Lung (tissue), 17 donors: ENCODE measurements at places on chromosomes 6 and 20.

DNA sequence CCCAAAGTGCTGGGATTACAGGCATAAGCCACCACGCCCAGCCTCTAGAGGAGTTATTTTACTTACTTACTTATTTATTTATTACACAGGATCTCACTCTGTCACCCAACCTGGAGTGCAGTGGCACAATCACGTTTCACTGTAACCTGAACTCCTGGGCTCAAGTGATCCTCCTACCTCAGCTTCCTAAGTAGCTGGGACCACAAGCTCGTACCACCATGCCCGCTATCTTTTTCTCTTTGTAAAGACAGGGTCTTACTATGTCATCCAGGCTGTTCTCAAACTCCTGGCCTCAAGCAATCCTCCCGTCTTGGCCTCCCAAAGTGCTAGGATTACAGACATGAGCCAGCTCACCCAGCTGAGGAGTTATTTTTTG lies 1.6 kb upstream of the TRIB3 start:
- no peak for DNase-seq

- DNase-seq = no peak
Observed at GRCh38 chr20:61800359-61801064, 265.2 kb downstream of the TAF4 start.

- no peak for DNase-seq
Observed at GRCh38 chr6:8195040-8195713, 92.8 kb upstream of the EEF1E1 start.

DNA sequence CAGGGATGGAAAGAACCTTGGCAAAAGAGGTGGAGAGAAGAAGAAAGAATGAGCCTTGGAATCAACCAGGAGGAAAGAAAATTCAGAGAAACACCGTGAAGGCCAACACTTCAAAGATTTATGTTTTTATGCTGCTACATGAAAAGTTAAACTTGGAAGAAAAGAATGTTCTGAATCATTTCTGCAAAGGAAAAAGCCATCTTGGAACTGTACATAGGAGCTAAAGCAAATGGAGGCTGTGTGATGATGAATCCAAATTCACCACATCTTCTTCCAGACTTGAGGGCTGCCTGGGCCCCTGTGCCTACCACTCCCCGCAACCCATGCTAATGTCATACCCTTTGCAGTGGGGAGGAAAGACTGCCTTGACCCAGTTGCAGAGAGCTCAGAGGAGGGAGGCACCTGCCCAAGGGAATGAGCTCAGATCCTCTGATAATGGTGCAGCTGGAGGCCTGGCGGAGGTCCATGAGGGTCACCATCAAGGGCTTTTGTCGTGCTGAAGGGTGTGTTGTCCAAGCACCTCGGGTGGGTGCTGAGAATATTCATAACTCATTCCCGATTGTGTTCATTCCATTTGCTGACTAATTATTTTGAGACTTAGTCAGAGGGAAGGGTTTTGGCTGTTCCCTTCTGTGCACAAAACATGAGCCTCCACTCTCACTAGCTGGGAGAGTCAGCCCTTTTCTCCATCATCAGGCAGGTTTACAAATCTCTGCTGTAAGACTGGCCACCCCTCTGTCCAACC lies 245.8 kb upstream of the JAG1 start:
- no peak for DNase-seq
